NCI-H1436 treated with DMSO at 0.1 percent for 48 hours (cell line): ENCODE measurements at places on chromosomes 4 and X.

- DNase-seq = no peak
These were observed 133.4 kb downstream of the KLHL8 start for GRCh38 chr4:87087015-87087414.

DNA sequence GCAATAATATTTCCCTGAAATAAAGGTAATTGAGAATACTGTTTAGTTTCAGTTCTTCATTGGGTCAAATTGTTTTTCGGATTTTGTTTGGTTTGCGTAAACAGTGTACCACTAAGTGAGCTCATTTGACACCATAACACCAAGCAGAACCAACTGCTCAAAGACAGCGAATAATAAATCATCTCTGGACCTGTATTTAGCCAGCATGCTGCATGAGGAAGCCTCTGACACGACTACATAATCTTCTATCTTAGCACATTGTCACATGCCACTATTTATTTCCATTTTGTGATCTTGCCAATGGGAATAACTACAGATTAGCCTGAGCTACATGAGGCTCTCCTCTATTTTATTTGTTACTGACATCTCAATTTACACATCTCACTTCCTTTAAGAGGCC is 12.1 kb upstream of the PRKG2 start:
- no peak for DNase-seq

DNA sequence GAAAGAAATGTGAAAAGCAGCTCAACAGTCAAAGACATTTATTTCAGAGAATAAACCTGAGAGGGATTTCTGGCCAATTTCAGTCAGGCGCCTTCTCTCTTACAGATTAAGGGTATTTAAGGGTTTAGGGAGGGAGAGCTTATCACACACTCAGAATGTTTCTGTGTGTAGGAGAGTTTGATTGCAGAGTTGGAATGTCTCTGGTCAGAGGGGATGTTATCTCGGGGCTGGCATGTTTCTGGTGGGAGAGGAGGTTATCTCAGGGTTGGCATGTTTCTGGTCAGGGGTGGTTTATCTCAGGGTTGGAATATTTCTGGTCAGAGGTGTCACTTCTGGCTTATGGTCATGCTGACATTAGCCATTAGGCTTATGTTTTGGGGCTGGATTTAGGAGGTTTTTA is 1920.5 kb upstream of the PCDH7 start:
- no peak for DNase-seq

DNA sequence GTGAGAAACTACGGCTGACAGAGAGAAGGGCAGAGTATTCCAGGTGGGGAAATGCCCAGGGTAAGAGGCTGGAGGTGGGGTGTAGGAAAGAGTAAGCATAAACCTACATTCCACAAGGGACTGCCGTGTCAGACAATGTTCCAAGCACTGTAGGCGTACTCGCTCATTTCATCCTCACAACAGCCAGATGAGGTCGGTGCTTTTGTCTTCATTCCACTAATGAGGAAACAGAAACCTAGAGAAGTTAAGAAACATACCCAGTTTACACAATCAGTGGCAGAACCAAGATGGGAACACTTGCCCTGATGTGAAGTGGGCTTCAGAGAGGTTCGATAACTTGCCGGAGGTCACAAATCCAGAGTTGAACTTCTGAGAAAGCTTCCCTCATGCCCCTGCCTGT is 4.6 kb downstream of the SASH3 start:
- no peak for DNase-seq

DNA sequence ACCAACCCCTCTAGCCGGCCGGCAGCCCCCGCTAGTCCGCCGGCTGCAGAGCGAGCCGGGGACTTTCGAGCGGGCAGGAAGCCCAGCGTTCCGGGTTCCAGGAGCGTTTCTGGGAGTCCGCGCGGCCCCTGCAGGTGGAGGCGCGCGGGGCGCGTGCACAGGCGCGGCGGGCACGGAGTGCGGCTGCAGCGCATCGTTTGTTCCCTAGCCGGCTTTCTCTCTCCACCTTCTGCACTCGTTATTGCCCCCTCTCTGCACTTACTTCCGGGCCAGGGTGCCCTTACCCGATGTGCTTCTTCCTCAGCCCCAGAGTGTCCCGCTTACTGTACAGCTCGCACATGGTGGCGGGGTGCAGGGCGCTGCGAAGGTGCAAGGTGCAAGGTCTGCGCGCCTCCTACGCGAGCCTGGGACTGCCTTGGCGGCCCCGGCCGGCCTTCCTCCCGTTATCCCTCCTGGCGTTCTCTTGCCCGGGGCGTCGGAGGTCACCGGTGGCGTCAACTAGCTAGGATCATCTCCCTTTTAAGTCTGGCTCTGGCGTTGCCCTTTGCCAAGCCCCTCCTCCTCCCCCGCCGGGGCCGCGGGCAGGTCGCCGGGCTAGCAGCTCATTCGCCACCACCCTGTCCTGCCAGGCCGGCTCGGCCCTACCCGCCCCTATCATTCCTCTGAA is at the start of gene ETNPPL:
Gene ETNPPL (minus strand): TSS at position 495 of the 667 bp plus-strand sequence. CDS start 155 bp downstream, at position 340.
- no peak for DNase-seq

- no peak for DNase-seq
These were observed 294.3 kb downstream of the GUCY2F start for GRCh38 chrX:109187473-109188168.

- DNase-seq = no peak
These were observed 412 bp downstream of the SLC10A3 start for GRCh38 chrX:154490021-154490413.

DNA sequence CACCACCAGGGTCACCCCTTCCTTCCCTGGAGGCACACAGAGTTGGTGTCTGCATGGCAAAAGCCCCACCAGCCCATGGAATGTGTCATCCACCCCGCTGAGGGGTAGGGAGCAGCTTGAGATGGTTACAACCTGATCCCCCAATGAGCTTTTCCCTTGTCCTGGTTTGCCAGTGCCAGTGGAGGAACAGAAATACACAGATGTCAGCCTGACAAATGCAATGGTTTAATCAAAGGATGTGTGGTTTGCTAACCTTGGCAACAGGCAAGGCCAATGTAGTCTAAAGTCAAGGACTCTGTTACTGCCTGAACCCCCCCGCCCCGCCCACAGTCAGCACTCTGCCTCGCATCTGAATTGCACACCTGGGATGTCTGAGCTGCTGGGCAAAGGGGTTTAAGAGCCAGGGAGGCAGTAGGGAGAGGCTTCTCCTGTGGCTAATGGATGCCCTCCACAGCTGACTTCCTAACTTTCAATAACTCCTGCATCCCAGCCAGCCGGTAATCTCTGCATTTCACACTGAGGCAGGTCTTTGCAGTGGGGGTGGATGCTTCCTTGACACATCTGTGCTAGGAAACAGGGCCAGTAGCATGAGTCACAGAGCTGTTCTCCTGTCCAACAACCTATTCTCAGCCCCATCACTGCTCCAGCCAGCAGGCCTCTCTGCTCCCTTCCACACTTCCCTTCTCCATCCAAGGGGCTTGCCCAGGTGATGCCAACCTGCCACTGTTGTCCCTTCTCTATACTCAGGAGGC is 137.5 kb downstream of the AMMECR1 start:
- no peak for DNase-seq

GRCh38 chr4:169024762-169025161 is 14.7 kb upstream of the CBR4 start:
- DNase-seq = no peak

DNA sequence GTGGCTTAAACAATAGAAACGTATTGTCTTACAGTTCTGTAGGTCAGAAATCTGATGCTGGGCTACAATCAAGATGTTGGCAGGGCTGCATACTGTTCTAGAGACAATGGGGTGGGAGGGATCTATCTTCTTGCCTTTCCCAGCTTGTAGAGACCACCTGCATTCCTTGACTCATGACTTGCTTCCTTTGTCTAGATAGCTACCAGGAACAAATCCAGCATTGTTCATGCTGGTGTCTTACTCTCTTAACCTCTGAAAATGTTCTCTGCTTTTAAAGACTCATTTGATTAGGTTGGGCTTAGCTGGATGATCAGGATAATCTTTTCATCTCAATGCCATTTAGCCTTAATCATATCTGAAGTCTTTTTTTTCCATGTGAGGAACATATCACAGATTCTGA is 169.0 kb downstream of the ZNF330 start:
- DNase-seq = no peak

- peak; percentile 28 for DNase-seq
These were observed 44.1 kb upstream of the SH3RF1 start for GRCh38 chr4:169314906-169315305.

- DNase-seq = no peak
These were observed 64.9 kb upstream of the SOD3 start for GRCh38 chr4:24730256-24731001.

DNA sequence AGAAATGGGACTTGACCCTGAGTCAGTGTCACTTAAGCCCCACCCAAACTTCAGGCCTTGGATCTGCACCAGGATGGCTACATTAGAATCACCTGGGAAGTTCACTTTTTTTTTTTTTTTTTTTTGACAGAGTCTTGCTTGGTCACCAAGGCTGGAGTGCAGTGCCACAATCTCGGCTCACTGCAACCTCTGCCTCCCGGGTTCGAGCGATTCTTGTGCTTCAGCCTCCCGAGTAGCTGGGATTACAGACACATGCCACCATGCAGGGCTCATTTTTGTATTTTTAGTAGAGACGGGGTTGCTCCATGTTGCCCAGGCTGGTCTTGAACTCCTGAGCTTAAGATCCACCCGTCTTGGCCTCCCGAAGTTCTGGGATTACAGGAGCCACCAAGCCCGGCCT is 3.0 kb downstream of the NCBP2L start:
- no peak for DNase-seq

GRCh38 chr4:5488413-5488812 is 219.9 kb downstream of the EVC2 start:
- DNase-seq = no peak

- DNase-seq = no peak
These were observed 300.1 kb upstream of the DDX53 start for GRCh38 chrX:22699581-22700091.

- no peak for DNase-seq
These were observed 80.3 kb downstream of the SPIN4 start for GRCh38 chrX:63270873-63271272.

DNA sequence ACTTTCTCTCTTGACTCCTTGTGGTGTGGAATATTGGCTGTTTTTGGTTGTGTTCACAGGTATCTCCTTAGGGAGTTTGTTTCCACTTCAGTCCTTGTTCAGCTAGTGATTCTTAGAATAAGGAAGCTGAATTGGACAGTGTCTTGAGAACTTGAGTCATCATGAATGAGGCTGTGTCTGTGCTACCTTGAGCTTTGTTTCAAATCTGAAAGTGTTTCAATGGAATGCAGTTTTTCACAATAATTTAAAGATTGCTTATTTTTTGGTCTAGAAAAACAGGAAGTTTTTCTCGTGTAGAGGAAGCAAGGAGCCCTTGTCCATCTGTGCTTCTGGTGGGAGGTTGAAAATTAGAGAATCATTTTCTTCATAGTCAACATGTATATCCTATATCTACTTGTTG is 76.5 kb downstream of the ZNF518B start:
- no peak for DNase-seq

DNA sequence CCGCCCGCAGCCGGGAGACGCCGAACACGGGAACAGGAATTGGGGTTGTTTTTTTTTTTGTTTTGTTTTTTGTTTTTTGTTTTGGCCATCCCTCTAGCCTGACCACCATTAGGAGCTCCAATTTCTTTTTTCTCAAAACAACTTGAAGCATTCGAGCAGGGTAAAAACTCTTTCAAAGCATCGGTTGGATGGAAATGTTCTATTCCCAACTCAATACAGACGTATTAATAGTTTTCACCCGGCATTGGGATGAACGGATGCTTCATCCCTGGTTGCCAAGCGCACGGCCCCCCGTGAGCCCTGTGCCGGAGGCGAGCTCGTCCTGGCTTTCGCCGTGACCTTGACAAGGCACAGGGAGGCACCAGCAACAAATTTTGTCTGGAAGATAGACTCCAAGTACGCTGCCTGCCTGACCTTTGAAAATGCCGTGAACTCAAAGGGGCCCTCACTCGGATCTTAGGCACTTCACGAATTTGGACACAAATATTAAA is 352 bp upstream of the MAP3K15 start:
- DNase-seq = no peak

GRCh38 chr4:39873823-39874222 is 103.9 kb downstream of the PDS5A start:
- no peak for DNase-seq

- no peak for DNase-seq
These were observed 30.8 kb downstream of the BLOC1S4 start for GRCh38 chr4:6746721-6747293.

DNA sequence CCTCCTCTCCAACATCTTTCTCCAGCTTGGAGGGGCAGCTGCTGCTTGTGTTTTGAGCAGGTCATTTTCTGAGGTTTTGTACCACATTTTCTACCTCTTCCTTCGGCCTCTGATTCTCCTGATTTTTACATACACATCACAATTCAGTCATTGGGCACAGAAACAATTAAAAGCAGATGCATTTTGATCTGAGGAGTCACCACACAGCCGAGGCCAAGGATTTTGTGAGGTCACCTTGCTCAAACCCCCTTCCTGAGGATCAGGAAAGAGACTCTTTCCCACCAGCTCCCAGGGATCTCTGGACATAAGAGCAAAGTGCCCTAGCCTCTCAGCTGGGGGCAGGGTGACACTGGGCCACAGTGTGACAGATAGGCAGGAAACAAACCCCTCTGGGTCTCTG is 5.4 kb upstream of the FATE1 start:
- DNase-seq = no peak

DNA sequence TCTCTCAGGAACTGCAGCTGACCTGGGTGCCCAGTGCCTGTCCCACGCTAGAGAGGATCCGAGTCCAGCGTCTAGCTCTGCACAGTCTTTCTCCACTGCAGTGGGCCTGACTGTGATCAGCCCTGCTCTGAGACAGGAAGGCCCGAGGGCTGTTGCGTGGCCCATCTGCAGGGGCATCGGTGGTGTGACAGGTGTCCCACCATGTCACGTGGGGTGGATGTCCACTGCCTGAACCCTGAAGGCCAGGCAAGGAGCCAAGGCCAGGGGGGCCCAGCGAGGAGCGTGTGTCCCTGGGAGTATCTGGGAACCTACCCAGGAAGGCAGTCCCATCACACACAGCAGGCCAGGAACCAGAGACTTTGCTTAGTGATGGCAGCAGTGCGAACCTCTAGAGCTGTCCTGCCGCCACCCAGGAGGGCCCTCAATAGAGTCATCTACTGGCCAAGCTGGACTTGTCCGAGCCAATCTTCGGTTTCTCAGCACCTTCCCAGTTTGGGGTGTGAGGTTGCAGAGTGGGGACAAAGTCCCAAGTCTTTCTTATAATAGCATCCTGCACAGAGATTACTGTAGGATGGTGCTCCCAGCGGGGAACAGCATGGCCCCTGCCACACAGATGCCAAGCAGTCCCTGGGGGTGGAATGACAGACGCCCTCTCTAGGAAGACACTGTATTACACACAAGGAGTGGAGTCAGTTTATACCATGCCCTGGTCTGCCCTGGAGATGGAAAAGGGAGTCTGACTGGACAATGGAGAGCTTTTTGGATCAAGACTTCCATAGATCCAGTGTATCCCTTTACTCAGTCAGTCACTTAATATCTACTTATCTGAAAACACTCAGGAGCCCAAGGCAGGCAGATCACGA is 38.3 kb downstream of the DCTD start:
- DNase-seq = no peak

DNA sequence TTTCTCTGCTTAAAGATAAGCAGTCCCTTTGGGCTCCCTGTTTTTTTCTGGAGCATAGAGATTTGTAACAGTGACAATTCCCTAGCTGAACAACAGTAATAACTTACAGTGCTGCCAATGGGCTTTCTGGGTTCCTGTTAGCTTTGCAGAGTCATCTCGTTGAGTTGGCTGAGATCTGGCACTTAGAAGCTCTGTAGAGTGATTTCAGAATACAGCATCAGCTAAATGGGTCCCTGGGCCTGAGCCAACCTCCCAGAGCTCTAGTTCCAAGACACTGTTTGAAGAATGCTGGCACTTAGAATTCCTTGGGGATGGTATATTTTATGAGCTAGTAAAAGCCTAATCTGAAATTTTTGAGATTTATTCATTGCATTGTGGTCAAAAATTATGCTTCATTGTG is 43.5 kb upstream of the SERTM2 start:
- DNase-seq = peak; percentile 52

GRCh38 chr4:111435986-111436744 is 709.1 kb upstream of the FAM241A start:
- no peak for DNase-seq
